ENCODE measurements at places on chromosomes 4 and X.

GRCh38 chrX:47184486-47184885 lies 9.1 kb upstream of the UBA1 start:
- no peak for DNase-seq

DNA sequence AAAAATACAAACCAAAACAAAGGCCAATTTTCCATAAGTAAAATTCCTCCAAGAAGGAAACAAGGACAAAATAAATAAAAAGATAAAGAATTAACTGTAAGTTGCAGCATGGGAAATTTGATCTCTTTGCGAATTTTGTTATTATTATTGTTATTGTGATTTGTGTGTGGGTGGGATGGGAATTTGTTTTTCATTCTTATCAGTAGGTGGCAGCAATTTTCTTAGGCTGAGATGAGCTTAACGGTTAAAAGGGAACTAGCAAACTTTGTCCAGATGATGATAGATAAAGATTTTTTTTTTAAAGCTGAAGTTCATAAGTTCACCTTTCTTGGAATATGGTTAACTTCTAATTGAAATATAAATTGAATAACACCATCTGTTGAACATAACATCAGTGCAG lies 83.2 kb upstream of the IL1RAPL2 start:
- no peak for DNase-seq

- DNase-seq = no peak
Measured at GRCh38 chrX:150063138-150063518, 124.8 kb upstream of the EOLA2 start.

- no peak for DNase-seq
Measured at GRCh38 chrX:82412858-82413257, 1095.2 kb upstream of the POU3F4 start.

DNA sequence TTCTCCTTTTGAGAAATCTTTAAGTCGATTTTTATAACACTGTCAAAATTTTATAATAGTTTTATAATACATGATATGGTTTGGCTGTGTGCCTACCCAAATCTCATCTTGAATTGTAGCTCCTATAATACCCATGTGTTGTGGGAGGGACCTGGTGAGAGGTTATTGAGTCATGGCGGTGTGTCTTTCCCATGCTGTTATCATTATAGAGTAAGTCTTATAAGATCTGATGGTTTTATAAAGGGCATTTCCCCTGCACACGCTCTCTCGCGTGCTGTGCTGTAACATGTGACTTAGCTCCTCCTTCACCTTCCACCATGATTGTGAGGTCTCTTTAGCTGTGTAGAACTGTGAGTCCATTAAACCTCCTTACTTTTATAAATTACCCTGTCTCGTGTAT lies 364.0 kb upstream of the SPANXN4 start:
- DNase-seq = no peak

DNA sequence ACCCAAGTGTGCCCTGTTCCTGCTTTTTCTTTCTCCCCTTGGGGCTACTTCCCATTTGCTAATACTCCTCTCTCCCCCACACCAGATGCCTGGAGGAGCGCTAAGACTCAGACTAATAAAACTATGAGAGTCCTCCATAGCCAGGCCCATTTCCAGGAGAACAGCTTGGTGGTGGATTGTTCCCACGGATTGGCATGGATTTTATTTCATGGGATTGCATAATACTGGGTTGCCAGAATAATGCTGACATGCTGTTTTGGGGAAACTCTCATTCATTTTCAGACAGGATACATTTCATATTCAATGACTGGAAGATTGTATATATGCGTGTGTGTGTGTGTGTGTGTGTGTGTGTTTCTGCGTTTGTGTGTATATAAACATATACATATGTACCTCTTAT lies 447.5 kb upstream of the PITX2 start:
- no peak for DNase-seq

DNA sequence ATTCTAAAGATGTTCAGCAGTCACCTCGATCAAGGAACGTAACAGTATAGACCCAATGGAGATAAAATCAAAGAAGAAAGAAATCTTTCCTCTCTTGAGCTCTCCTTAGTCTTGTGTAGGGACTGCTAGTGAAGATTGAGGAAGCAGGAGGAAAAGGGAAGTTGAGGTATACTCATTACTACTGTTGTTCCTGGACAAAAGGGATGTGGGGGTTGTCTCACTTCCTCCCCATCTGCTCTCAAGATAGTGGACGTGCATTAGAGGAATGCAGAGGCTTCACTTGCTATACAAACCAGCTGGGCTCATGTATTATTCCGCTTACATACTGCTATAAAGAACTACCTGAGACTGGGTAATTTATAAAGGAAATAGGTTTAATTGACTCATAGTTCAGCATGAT lies 208.9 kb upstream of the ARHGEF9 start:
- DNase-seq = no peak

DNA sequence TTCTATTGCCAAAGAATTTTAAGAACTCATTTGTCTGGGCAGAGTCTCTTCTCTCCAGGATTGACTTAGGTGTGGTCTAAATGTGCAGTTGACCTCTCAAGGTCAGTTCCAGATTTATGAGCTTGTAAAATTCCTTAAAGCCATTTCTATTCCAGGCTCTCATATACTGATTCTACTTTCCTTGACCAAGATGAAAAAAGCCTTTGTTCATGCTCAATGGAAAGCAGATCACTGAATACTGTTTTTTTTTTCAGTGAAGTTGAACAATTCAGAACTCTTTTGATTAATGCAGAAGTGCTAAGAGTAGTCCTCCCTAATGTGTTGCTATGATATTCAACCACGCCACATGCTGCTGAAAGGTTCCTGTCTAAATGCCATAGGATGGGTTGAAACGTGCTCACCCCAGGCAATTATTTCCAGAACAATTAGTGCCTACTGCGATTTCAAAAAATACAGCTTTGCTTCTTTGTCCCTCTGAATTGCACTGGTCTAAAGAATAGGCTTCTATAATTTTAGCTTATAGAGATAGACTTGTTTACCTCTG lies 312.4 kb upstream of the PABPC5 start:
- DNase-seq = no peak

GRCh38 chr4:53852343-53852742 lies 212.1 kb downstream of the CHIC2 start:
- no peak for DNase-seq

DNA sequence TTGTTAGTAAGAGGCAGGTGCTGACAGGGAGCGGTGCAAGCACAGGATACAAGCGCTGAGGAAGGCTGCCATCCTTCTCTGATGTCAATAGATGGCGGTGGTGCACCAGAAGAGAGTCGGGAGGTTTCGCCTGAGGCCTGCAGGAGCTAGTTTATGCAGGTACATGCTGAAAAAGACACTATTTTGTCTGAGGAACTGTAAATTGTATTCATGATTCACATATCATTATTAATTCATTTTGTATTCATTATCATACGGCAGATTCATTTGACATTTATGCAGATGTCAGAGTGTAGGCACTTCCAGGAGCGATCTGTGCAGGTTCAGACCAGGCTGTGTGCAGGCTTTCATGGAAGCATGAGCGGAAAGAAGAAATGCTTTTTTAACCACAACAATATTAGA lies 824.0 kb downstream of the STIM2 start:
- no peak for DNase-seq

DNA sequence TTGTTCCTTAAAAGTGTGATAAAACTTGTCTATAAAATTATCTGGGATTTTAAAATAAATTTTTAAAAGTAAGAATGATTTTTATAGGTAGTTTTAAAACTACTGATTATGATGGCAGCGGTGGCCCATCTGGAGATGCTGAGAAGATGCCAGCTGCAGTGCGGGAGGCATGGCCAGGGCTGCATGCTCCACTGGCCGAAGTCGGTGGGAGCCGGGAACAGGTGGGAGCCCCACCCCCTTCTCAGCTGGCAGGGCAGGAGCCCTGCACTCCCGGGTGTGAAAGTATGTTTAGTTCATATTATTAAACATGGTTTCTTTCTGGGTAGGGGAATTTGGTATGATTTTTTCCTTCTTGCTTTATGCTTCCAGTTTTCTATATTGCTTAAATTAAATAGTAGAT lies 63.8 kb downstream of the CORIN start:
- no peak for DNase-seq

GRCh38 chr4:3299122-3299975 lies 6.5 kb downstream of the RGS12 start:
- no peak for DNase-seq

DNA sequence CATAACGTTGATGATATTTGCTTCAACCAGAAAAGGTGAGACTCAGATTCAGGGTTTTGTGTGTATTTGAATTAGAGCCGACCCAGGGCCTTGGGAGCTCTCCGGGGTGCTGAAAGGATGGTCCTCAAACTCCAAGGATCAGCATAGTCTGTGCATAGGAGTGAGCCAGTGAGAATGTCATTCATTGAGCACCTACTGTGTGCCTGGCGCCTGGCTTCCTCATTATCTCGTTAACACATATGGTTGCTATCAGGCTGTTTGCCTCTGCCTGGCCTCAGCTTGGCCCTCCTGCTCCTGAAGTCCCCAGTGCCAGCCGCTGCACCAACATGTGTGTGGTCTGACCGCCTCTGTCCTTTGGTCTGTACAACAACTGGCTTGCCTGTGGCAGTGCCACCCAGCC lies 25.1 kb upstream of the JAKMIP1 start:
- no peak for DNase-seq

- DNase-seq = no peak
Measured at GRCh38 chrX:39418254-39418704, 617.0 kb downstream of the MID1IP1 start.
